Fibroblast of skin of left biceps (primary cell): ENCODE measurements at places on chromosomes 1 and 21.

- peak; percentile 70 for DNase-seq
Observed at GRCh38 chr1:236524142-236524894, 536 bp downstream of the LGALS8 start.

GRCh38 chr1:21648352-21648730, 20.8 kb downstream of the RAP1GAP start:
- DNase-seq: no peak

- DNase-seq: no peak
Observed at GRCh38 chr1:63753591-63753990, 20.2 kb upstream of the ROR1 start.

- no peak for DNase-seq
Observed at GRCh38 chr1:244352156-244352830, 99.4 kb downstream of the ADSS2 start.

GRCh38 chr1:99710994-99711393, 55.4 kb downstream of the FRRS1 start:
- no peak for DNase-seq
